ENCODE measurements at places on chromosomes 2 and 18.

DNA sequence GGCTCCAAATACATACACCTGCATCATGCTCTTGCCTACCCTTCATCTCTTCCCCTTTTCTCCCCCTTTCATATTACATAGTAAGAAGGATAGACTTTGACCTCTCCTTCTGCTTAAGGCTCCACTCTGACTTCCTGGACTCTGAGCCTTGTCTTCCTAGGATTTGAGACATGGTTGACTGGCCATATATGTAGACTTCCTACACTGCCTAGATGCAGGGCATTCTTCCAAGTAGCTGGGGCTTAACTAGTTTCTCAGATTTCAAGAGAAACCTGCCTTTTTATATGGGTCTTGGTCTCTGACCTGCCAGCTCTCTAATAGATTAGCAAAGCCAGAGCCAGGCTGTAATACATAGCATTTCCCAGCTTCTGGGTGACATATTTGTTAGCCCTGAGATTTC is 35.4 kb upstream of the CYP26B1 start:
- no peak for DNase-seq

- no peak for DNase-seq
Measured at GRCh38 chr2:147639386-147639785, 205.4 kb upstream of the ACVR2A start.

- no peak for DNase-seq
Measured at GRCh38 chr18:57439985-57440330, 4.8 kb downstream of the ONECUT2 start.

DNA sequence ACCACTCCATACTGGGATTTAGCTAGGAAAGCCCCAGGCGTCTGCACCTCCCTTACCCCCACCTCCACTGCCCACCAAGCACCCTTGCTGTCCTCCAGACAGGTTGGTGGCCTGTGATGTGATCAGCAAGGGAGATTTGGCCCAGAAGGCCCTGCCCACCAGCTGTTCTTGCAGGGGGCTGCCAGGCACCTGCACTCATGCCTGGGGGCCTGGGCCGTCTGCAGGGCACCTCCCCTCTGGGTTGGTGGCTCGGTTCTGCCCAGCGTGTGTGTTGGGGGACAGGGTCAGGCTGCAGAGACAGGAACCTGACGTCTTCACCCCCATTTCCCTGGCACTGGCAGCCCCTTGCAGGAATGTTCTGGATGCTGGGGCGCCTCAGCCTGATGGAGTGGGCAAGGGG is 5.8 kb downstream of the DNMT3A start:
- DNase-seq = no peak

- no peak for DNase-seq
Measured at GRCh38 chr2:102029952-102030351, 38.2 kb downstream of the IL1R2 start.

DNA sequence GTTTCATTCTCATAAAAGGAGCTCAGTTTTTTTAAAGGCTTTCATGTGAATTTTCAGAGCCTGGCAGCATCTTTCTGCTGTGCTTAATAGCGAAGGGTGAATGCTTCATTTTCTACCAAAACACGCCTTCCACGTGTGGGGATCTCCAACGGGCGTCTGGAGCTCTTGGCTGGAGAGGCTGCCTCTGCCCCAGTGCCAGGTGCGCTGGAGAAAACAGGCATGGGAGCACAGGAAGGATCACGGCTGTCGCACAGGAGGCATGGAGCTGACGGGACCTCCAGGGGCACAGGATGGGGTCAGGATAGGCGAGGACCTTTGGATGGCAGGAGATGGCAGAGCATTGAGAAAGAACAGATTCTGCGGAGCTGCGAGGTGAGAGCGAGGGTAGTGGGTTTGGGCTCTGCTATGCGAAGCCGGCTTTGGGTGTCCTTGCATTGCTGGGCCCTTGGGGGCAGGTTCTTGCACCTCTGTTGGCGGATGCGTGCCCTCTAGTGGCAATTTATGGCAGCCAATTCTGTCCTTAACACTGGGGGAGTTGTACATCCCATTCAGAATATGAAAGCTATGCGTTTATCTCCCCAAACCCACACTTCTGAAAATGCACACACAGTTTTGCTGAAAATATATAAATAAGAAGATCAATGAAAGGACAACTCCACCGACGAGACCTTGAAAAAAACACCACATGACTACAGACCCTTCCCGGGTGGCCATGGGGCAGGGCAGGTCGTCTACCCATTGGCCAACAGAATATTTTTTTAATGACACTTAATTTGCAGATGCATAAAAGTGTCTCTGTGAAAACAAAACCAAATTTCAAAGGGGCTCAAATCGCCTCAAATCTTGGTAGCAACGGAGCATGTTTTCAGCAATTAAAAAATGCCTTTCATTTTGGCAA is 90.4 kb upstream of the SLC35G4 start:
- peak; percentile 71 for DNase-seq

GRCh38 chr2:60309941-60310660 is 243.4 kb downstream of the BCL11A start:
- no peak for DNase-seq

DNA sequence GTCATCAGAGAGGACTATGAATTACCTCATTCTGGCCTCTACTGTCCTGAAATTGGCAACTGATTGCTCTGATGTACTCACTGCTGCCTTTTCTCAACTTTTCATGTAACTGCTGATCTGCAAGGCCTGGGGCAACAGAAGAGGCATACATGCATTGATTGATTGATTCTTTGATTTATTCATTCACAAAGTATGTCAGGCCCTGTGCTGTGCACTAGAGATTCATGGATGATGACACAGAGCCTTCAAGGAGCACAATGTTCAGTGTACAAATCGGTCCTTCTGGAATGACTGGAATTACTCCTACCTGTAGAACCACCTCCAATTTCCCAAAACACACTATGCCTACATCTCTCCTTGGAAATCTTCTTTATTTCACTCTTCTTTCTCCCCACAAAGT is 111.3 kb downstream of the LRATD1 start:
- DNase-seq = no peak
